Left renal pelvis (tissue), 4 donors: ENCODE measurements at places on chromosomes 12 and 14. TPM values are rescaled to one million over a fixed set of nuclear protein-coding genes. Genes with fewer than 3 reads are reported as not detected.

PRICKLE1 gene
- polyA plus RNA-seq: 62.4 TPM

IFT81 gene
- polyA plus RNA-seq: 26.6 TPM

CDKN3 gene
- 29.9 TPM for polyA plus RNA-seq

CLEC4A gene
- 0.63 TPM for polyA plus RNA-seq

DYRK2 gene
- polyA plus RNA-seq: 31.4 TPM

GEMIN2 gene
- 22.9 TPM for polyA plus RNA-seq

KRT84 gene
- polyA plus RNA-seq: not detected

NINJ2 gene
- polyA plus RNA-seq: 4.6 TPM

WNK1 gene
- polyA plus RNA-seq: 106 TPM

ATF7 gene
- polyA plus RNA-seq: 43.1 TPM

EIF2B2 gene
- polyA plus RNA-seq: 67.7 TPM

KRT78 gene
- not detected for polyA plus RNA-seq

TAS2R7 gene
- not detected for polyA plus RNA-seq

RNFT2 gene
- 6.1 TPM for polyA plus RNA-seq
